ENCODE measurements at places on chromosomes 13 and 19.

DNA sequence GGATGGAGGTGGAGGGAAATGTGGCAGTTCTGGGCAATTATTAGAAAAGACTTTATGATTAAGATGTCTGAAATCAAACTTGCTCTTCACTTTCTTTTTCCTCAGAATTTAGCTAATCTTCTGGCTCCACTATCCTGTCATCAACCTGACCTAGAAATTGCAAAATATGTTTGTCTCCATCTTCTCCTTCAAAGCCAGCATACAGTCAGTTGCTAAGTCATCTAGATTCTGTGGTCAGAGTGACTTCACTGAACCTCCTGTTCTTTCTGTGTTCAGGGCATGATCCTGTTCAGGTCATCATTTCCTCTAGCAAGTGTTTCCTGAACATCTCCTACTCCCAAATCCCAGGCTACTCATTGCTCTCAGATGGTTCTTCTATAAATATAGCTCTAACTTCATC, 10.8 kb upstream of the CCNA1 start:
- DNase-seq = no peak

DNA sequence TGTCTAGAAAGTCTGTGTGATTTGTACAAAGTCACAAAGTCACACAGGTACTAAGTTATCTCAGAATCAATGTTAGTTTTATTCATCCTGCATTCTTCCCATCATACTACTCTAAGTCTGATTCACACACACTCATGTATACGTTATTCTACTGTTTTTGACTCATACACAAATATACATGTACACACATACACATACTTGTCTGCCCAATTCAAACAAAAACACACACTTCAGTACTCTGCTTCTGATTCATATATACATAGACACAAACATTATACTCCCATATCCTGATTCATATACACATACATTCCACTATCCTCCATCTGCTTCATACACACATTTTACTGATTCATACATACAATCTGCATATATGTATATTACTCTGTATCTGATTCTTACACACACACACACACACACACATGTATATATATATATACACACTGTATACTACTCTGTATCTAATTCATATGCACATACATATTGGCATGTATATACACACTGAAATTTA, 69.3 kb downstream of the KLF12 start:
- DNase-seq = no peak

DNA sequence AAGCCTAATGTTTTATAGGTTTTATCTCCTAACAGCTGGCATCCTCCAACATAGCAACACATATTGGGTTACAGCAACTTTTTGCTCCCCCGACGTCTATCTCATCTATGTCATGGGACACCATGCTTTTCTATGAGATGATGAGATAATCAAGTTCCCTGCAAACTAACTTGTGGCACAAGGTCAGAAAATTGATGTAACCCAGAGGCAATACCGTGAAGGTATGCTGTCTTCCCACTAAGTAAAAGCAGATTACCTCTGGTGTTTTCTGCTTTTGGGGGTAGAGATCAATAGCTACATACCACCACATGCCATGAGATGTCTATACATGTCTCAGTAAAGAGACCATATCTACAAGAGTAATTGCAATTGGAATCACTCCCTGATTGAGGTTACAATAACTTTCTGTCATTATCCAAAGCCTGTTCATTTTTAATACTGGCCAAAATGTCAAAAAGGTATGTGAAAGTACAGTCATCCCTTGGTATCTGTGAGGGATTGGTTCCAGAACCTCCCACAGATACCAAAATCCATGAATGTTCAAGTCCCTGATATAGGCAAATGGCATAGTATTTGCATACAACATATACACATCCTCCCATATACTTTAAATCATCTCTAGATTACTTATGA, 131.3 kb downstream of the CYSLTR2 start:
- DNase-seq = no peak

DNA sequence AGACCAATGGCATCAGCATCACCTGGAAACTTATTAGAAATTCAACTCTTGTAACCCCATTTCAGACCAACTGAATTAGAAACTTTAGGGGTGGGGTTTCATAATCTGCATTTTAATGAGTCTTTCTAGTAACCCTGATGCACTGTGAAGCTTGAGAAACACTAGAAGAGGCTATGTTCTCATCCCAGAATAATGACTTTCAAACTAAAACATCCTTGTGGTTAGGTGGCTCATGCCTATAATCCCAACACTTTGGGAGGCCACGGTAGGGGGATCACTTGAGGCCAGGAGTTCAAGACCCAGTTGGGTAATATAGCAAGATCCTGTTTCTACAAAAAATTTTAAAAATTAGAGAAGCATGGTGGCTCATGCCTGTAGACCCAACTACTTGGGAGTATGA, 402.4 kb downstream of the DLEU7 start:
- no peak for DNase-seq

DNA sequence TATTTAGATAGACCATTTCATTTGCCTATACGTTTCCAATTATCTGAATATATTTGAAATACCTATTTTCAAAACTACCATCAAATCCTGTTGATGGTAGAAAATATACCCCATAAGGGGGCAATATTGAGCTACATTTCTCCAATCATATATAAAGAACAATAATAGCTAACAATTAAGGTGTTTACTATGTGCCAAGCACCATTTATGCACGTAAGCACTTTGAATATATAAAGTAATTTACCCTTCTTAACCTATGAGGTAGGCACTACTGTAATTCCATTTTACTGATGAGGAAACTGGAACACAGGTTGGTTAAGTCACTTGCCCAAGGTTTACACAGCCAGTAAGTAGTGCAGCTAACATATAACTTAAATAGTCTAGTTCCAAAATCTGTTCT, 79.2 kb downstream of the UBL3 start:
- DNase-seq = no peak

DNA sequence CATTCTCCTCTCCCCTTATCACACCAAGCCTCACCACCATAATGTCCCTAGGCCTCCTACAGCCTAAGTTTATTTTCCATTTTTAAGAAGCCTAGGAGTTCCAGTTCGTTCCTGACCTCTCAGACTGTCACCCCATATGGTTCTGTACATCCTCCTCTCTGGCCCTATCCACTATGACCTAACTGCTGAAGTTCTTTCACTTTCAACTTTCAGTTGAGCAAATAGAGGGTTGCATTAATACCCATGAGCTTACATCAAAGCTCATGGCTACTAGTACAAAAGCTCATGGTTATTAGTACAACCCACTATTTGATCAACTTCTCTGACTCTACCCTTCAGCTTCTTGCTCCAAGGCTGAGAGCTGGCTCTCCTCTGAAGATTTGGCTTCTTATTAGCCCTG, 72.9 kb downstream of the FGF14 start:
- no peak for DNase-seq

DNA sequence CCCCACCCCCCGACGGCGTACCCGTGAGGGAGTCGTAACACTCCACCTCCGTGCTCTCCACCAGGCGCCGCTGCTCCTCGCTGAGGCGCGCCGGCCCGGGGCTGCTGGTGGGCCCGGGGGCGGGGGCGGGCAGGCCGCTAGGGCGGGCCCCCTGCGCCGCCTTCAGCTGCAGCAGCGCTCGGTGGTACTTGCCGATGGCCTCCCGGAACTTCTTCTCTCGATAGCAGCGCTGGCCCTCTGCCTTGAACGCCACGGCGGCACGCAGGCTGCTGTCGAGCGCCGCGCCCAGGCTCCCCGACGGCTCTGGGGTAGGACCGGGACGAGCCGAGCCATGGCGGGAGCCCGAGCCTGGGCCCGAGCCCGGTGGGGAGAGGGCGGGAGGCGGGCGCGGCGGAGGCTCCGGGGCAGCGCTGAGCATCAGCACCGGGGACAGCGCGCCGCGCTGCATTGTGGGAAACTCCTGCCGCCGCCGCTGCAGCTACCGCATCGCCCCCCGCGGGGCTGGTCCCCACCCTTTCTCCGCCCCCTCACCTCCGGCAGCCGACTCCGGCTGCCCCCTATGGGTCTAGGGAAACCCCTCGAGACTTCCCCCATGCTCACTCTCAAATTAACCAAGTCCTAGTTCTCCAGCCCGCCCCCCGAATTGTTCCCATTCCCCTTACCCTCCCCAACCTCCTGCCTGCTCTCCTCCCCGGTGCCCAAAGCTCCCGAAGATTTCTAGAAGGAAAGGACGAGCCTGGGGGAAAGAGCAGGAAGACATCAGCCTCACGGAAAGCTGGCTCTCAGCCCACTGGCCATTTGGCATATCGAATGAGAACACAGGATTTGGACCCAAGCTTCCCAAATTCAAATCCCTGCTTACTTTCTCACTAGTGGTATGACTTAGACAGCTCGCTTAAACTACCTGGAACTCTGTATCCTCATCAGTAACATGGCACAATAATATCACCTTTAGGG, at the start of gene TTC9B:
TTC9B (minus strand) TSS at position 451 of the 957 bp plus-strand sequence; CDS start at position 448, 3 bp downstream.
- peak; percentile 47 for DNase-seq

GRCh38 chr13:104657196-104657595, 1591.0 kb upstream of the SLC10A2 start:
- no peak for DNase-seq

DNA sequence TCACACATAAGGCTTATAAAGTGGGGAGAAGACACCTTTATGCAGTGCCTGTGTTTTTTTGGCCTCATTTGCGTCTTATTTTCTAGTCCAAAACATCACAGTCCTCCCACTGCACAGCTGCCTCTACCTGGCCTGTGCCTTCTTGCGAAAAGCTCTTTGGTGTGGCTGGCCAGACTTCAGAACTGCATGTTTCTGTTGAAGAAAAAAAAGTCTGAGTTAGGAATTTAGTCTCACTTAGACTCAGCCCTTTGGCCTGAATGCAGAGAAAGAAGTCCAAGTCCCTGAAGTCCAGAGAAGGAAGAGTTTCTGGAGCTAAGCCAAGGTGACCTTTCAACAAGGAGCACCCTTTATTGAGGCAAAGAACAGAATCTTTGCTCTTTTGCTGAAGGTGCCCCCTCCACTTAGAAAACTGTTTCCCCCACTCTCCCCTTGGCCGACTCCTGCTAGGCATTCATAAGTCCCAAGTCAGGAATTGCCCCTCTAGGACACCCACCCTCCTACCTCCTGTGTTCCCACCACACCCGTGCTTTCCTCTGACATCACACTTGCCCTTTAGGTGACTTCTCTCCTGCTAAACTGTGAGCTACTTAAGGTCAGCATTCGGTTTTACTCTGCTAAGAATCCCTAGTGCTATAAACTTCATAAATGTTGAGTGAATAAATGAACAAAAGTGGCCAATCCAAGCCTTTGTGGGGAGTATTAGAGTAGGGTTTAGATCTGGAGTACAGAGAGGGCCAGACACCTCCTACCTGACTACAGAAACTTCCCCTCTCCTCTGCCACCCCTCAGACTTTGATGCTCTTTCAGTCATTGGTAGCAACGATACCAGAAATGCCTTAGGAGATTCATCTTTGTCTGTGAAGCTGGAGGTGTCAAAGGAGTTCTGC, 226.8 kb downstream of the LACC1 start:
- no peak for DNase-seq

DNA sequence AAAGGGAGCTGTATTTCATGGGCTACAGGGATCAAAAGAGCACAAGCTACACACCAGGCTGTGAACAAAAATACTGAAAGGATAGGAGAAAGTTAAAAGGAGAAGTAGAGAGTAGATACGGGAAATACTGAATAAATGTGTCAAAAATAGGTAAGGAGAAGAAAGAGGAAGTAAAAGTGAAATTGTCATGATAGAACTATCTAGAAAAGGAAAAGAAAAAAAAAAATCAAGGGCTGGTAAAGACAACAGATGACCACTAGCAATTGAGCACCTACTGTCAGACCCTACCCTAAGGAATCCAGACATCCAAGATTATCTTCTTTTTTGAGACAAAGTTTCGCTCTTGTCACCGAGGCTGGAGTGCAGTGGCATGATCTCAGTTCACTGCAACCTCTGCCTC, 4.8 kb downstream of the RUBCNL start:
- DNase-seq = no peak

- no peak for DNase-seq
Observed at GRCh38 chr19:12284631-12285030, 10.1 kb downstream of the ZNF44 start.

- no peak for DNase-seq
Observed at GRCh38 chr13:38417727-38418126, 68.1 kb downstream of the UFM1 start.

DNA sequence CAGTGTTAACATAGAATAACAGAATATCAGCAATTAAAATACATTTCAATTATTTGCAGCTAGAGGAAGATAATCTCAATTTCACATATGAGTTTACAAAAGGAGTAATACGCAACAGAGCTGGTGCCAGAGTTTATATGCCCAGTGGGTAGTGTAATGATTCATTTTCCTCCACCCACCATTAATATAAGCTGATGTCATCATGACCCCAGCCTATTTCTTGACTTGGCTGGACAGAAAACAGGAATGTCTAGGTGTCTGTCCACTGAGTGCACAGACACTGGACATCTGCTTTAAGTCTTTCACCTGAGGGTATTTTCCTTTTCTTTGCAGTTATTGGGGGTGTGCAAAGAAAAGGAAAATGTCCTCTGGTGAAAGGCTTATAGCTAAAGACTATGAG, 335.5 kb downstream of the TBC1D4 start:
- DNase-seq = no peak

- DNase-seq = peak; percentile 59
Observed at GRCh38 chr19:12872941-12873890, 8.0 kb downstream of the DNASE2 start.

- no peak for DNase-seq
Observed at GRCh38 chr13:65468628-65469027, 1761.5 kb downstream of the PCDH9 start.

DNA sequence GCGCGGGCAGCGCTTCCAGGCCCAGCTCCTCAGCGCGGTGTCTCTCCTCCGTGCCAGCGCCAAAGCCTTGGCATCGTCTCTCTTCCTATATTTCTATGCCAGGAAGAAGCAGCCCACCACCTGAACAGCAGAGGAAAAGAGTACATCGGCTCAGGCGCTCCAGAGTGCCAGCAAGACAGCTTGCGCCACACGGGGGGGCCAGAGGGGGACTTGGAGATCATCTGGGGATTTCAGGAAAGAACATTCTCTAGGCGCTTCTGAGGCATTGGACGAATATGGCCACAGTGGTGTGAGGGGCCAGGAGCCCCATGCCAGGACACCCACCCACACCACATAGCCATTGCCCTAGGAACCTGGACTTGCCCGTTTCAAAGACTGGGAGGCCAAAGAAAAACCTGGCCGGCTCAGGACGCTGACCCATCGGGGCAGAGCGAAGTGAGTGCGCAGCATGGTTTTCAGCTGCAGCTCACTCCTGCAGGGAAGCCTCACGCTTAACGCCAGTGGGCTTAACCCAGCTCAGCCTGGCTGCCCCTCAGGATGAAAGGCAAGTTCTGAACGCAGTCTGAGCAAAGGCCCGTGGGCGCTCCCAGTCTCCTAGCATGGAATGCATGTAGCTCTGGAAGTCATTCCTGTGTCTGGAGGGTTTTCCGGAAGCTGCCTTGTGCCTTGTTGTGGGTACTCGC, 62.1 kb downstream of the GGACT start:
- DNase-seq = no peak

- no peak for DNase-seq
Observed at GRCh38 chr13:90868321-90868920, 479.1 kb upstream of the MIR17HG start.

DNA sequence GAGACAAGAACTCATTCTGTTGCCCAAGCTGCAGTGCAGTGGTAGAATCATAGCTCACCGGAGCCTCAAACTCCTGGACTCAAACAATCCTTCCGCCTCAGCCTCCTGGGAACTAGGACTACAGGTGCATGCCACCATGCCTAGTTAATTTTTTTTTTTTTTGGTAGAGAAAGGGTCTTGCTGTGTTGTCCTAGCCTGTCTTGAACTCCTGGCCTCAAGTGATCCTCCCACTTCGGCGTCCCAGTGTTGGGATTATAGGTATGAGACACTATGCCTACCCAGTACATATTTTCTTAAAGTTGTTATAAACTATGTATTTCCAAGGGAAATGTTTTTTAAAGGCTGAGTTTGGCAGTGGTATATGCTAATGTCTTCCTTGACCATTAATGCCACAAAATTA, 412.6 kb downstream of the KLF12 start:
- DNase-seq = no peak

- no peak for DNase-seq
Observed at GRCh38 chr13:29693275-29693945, 97.9 kb upstream of the SLC7A1 start.

All from activated T-cell treated with anti-CD3 and anti-CD28 coated beads for 48 hours (primary cell).